Endothelial cell of umbilical vein (primary cell): ENCODE measurements at places on chromosomes 12 and 14.

GRCh38 chr12:94726236-94726835 lies 76.0 kb upstream of the TMCC3 start:
- H3K4me3 ChIP-seq = no peak overlapping the region
- H3K4me1 ChIP-seq = no peaks in the 10 kb centered on the region
- H3K27me3 ChIP-seq = no peaks in the 10 kb centered on the region
- H3K36me3 ChIP-seq = no peaks in the 10 kb centered on the region

DNA sequence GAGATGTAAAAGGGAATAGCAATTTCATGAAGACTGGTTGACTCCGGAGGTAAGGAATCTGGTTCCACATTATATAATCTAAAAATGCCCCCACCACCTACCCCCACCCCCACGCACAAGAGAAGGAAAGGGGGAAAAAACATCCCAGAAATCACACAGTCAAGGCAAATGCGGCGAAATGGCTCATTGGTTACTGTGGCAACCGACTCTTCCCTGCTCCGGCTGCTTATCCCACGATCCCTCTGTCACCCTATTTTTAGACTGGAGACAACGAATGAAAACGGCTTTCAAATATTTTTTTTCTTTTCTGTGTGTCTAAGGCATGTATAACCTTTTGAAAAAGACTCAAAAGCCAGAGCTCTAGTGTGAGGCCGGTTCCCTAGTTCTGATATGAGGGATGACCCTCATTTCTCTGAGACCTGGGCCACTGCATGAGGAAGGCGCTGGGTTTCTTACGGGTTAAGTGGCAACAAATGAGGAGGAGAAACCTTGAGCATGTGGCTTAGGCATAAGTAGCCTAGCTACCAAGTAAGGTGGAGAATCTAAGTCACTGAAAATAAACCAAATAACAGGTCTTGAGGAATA lies 148.3 kb upstream of the GRIN2B start:
- DNase-seq = no peak
- H3K4me3 ChIP-seq = no peak overlapping the region
- H3K27me3 ChIP-seq = no peaks in the 10 kb centered on the region
- H3K4me1 ChIP-seq = no peaks in the 10 kb centered on the region

DNA sequence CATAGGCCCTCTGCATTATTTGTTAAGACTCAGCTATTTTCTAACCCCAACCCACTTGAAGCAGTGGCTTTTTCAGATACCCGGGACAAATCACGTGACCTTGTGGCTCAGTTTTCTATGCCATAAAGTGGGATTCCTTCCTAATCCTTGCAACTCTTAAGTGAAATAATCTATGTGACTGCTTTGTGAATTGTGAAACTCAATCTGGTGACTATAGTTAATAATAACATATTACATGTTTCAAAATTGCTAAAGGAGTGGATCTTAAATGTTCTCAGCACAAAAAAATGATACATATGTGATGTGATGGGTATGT lies 17.3 kb downstream of the EML1 start:
- no peaks in the 10 kb centered on the region for H3K36me3 ChIP-seq
- no peaks in the 10 kb centered on the region for H3K4me1 ChIP-seq
- H3K4me3 ChIP-seq = no peak overlapping the region

DNA sequence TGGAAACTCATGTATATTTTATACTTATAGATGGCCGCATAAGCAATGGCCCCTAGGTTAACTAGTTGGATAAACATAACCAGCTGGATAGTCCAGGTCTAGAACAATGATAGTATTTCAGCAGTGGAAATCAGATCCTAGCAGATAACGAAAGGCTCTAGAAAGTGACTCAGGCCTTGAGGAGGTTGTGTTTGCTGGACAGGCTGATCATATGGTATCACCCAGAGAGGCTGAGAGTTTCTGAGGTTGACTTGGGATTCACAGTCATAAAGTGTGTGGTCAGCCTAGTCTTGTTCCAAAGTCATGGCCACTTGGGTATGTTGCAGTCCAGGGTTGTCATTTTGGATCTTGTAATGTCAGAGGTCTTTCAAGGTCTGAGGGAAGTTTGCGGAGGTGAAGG lies 16.8 kb downstream of the FLVCR2 start:
- DNase-seq = no peak
- H3K4me3 ChIP-seq = no peak overlapping the region
- H3K36me3 ChIP-seq = no peaks in the 10 kb centered on the region
- peaks cover 22% of the 10 kb centered on the region for H3K27me3 ChIP-seq
- no peaks in the 10 kb centered on the region for H3K4me1 ChIP-seq
- H3K27ac ChIP-seq = no peak overlapping the region

DNA sequence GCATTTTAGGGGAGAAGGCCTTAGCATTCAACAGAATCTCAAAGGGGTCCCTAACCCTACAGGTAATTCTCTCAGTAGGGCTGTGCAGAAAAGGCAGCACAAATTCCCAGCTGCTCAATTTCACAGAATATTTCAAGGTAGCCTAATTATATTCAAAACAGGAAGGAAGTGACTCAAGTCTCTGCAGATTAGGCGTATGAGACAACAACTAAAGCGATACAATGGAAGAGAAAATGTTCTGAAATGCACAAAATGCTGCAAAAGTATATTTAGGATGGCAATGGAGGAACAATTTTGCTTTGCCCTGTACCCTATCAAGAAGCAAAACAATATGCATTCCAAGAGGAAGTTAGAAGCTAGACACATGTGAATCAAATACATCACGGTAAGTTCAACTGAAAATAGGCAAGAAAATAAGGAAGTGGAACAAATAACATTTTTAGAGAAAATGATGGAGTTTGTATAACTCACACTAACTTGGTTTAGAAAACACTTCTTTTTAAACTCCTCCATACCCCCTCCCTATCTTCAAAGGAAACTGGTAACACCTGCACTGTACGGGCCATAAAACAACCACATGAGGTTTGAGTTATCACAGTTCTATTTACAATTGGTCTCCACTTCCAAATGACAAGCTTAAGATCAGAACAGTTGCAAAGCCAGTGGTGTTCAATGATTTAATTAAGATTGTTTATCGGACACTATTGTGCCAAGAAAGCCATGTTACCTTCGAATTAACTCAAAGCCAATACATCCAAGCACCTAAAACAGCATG lies 1.6 kb downstream of the GIT2 start:
- peak overlapping the region; percentile 67 for H3K27ac ChIP-seq
- peaks cover 32% of the 10 kb centered on the region for H3K4me1 ChIP-seq
- peak overlapping the region; percentile 100 for H3K4me3 ChIP-seq
- no peaks in the 10 kb centered on the region for H3K36me3 ChIP-seq
- H3K27me3 ChIP-seq = no peaks in the 10 kb centered on the region
